Panc1 (cell line): ENCODE measurements at places on chromosomes 5 and 9.

GRCh38 chr5:29853711-29854220 is 1339.7 kb upstream of the CDH6 start:
- DNase-seq: no peak

- no peak for DNase-seq
Observed at GRCh38 chr5:167245868-167246267, 1045.6 kb upstream of the WWC1 start.

GRCh38 chr9:17776735-17777134 is 197.9 kb downstream of the SH3GL2 start:
- DNase-seq: no peak

DNA sequence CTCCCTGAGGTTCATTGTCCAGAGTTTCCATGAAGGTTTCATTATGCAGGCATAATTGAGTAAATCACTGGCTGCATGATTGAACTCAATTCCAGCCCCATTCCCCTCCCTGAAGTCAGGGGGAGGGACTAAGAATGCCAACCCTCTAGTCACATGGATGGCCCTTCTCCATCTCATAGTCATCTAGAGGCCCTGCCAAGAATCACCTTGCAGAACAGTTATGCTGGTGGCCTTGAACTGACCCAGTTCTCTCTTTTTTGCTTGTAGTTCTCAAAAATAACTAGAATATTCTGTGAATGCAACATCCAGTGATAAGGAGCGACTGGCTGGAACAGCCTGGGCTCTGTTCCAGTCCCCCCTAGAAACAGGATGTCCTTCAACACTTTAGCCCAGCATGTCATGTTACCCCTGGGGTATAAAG is 31.7 kb downstream of the SLC35A4 start:
- DNase-seq: no peak

DNA sequence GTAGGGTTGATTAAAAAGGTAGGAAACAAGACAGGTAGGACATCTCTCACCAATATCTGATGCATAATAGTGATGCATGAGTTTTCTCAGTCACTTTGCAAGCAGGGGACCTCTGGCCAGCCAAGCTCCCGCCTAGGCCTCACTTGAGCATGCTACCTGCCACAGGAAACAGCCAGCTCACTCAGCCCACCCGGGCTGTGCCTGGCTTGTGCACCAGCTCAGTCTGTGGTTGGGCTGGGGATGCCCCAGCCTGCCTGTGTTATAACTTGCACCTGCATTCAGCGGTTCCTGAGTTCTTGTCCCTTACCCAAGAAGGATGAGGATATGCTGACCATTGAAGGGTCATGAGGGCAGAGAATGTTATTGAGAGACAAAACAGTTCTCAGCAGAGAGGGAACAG is 172.8 kb upstream of the PLCXD3 start:
- no peak for DNase-seq

DNA sequence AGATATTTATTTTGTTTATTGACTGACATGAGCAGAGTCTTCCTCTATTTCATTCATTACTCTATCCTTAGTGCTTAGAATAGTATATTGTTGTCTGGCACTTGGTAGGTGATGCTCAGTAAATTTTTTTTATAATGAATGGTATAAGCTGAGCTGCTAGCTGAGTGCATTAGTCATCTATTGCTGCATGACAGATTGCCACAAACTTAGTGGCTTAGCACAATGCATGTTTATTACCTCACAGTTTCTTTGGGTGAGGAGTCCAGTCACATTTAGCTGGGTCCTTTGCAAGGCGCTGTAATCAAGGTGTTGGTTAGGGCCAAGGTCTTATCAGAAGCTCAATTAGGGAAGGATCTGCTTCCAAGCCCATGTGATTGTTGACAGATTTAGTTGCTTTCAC is 23.1 kb downstream of the SMAD5 start:
- no peak for DNase-seq

DNA sequence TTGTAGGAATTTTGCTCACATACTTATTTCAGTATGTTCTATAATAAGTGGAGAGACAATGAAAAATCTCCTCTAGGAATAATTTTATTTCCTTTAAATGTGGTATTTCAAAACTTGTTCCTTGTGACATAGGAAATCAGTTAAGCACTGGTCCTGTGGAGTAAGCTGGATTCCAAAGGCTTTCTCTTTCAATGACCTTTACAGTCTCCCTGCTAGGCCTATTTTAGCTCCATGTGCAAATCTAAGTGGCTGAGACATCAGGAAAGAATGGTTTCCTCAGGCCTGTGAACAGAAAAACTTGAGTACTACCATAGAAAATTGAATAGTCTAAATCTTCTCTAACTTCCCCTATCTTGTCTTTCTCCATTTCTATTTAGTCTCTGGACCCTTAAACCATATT is 514.2 kb upstream of the TLE4 start:
- no peak for DNase-seq

GRCh38 chr5:78893940-78894677 is 91.0 kb downstream of the ARSB start:
- DNase-seq: no peak

GRCh38 chr9:34001298-34001697 is 47.4 kb downstream of the UBAP2 start:
- DNase-seq: no peak

GRCh38 chr9:137369911-137370764 is 52.8 kb downstream of the EXD3 start:
- no peak for DNase-seq

GRCh38 chr5:168669156-168669555 is 90.0 kb upstream of the PANK3 start:
- no peak for DNase-seq

DNA sequence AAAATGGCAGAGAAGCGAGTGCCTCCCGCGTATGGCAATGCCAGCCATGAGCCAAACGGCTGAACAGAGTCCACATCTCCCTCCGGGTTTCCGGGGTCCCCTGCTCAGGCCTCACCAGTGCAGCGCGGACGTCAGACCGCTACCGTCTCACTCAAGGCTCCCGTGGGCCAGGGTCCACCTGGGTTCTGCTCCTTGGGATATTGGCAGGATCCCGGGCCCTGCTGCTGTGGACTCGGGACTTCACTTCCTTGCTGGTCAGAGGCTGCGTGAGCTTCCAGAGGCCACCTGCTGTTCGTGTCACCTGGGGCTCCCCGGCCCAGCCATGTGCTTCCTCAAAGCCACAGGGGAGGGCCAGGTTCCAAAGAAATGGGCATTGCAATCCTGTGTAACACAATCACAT is 38.4 kb upstream of the CLPTM1L start:
- DNase-seq: no peak

- no peak for DNase-seq
Observed at GRCh38 chr9:131598121-131598520, 52.8 kb downstream of the PRRT1B start.

DNA sequence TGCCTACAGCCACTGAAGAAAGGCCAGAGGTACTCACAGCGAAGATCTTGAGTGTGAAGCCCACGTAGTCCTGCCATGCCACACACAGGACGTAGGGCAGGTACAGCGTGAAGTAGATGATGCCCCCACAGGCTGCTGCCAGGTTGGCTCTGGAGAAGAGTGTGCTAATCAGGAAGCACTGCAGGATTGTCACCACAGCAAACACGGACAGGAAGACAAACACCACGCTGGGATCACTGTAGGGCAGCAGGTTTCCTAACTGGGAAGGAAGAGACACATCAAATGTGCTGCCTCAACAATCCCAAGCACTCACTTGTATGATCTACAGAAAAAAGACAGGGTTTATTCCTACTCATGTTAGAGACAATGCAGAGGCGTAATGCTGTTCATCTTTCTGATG is 63.0 kb downstream of the NIPSNAP3B start:
- DNase-seq: no peak

DNA sequence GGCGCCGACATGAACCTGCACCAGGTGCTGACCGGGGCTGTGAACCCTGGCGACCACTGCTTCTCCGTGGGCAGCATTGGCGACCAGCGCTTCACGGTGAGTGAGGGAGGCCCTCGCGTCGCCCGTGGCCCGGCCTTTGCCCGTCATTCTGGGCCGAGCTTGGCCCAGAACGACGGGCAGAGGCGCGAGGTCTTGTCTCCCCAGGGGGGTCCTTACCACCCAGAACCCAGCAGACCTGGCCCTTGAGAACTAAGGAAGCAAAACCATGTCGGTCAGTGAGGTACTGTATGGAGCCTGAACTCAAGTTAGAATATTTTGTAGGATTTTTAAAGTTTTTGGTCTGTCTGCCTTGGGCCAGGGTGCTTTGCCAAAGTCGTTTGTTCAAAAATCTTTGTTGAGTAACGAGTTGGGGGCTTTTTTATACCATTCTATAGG is 691 bp downstream of the DMXL1 start:
- DNase-seq: no peak

- DNase-seq: no peak
Observed at GRCh38 chr5:112811023-112811422, 50.1 kb upstream of the SRP19 start.

GRCh38 chr5:180590543-180591310 is 572 bp downstream of the SCGB3A1 start:
- DNase-seq: no peak
